ENCODE measurements at places on chromosomes 5 and 9.
A peak's percentile ranks its signal among the peaks of the same experiment; 100 is the strongest.

GRCh38 chr9:20848490-20848889 lies 164.4 kb downstream of the FOCAD start:
- no peak for DNase-seq

- no peak for DNase-seq
Observed at GRCh38 chr5:58482536-58482935, 8.7 kb upstream of the GAPT start.

- DNase-seq = peak; percentile 38
Observed at GRCh38 chr5:3310541-3311261, 284.9 kb upstream of the IRX1 start.

DNA sequence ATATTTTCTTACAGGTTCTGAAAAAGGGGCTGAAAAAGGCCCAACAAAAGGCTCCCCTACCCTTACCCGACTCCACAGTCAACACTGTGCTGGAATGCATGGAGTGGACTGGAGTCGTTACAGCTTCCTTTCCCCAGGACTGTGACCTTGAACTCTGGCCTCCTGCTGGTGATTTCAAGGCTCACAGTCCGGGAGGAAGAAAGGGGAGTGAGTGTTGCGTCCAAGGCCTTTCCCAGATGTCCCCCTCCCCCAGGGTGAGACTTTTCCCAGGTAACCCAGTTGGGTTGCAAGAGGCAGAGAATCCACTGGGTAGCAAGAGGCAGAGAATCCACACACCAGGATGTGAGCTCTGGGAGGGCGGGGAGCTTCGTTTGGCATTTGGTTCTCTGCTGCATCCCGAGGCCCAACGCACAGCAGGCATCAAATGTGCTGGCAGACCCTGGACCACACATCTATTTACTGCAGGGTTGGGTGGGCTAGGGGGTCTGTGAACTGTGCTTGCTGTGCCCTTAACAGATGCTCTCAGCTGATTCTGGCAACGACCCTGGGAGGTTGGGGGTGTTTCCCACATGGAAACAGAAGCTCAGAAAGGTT lies 37.5 kb downstream of the FABP6 start:
- DNase-seq = no peak

GRCh38 chr9:138115506-138115905 lies 237.9 kb downstream of the CACNA1B start:
- no peak for DNase-seq

GRCh38 chr5:101663543-101663942 lies 632.5 kb downstream of the SLCO4C1 start:
- no peak for DNase-seq

- DNase-seq = no peak
Observed at GRCh38 chr5:56215019-56215830, 17.9 kb downstream of the ANKRD55 start.

DNA sequence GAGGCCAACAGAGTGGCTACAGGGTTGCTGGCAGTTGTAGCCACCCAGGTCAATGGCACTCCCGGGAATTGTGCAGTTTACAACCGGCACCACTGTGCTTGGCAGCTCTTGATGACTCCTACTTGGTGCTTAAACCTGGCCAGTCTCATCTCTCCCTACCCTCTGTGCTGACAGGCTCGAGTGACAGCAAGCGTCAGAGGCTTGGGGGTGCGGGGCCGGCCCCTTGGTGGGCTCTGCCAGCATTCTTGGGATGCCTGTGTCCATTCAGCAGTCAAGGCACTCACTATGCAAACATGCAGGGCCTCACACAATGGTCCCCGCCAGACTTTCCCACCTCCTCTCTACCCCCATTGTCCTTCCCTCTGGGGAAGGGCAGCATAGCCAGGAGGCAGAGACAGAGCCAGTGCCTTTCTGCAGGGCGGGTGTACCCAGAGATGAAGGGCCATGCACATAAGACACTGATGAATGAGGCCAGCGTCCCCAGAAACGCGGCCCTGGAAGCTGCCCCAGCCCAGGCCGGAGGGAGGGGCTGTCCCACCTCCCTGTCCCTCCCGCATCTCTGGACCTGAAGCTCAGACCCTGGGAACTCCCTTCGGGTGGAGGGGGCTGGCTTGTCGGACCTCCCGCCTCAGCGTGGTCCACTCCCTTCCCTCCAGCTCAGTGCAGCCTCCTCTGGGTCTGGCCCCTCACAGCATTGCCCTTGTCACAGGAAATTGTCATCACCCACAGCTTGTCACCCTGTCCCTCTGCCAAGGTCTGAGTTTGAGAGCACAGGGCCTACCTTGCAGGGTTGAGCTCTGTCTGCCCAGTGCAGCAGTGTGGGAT lies 26.4 kb upstream of the NOTCH1 start:
- DNase-seq = no peak

DNA sequence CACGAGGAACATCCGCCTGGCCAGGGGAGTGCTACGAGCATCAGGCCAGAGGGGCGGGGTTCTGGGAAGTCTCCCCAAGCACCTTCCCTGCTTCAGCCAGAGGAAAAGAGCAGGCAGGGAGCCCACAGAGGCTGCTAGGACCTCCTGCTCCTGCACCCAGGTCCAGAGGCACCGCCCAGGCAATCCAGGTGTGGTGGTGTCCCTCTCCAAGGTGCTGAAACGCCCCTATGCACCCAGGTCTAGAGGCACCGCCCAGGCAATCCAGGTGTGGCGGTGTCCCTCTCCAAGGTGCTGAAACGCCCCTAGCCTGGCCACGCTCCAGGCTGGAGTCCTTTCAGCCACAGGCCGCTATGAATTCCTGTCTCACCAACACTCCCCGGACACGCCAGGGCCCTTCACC lies 10.7 kb upstream of the UBAC1 start:
- DNase-seq = no peak

- DNase-seq = no peak
Observed at GRCh38 chr9:132994410-132995120, 16.1 kb downstream of the GFI1B start.

DNA sequence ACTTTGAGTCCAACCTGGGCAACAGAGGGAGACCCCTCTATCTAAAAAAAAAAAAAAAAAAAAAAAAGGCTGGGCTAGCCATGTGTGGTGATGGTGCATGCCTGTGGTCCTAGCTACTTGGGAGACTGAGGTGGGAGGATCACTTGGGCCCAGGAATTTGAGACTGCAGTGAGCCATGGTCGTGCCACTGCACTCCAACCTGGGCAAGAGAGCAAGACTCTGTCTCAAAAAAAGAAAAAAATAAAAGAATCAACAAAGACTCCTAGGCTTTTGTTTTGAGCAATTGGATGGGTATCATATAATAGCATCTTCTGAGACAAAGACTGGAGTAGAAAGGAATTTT lies 481.7 kb upstream of the PAPPA start:
- no peak for DNase-seq

DNA sequence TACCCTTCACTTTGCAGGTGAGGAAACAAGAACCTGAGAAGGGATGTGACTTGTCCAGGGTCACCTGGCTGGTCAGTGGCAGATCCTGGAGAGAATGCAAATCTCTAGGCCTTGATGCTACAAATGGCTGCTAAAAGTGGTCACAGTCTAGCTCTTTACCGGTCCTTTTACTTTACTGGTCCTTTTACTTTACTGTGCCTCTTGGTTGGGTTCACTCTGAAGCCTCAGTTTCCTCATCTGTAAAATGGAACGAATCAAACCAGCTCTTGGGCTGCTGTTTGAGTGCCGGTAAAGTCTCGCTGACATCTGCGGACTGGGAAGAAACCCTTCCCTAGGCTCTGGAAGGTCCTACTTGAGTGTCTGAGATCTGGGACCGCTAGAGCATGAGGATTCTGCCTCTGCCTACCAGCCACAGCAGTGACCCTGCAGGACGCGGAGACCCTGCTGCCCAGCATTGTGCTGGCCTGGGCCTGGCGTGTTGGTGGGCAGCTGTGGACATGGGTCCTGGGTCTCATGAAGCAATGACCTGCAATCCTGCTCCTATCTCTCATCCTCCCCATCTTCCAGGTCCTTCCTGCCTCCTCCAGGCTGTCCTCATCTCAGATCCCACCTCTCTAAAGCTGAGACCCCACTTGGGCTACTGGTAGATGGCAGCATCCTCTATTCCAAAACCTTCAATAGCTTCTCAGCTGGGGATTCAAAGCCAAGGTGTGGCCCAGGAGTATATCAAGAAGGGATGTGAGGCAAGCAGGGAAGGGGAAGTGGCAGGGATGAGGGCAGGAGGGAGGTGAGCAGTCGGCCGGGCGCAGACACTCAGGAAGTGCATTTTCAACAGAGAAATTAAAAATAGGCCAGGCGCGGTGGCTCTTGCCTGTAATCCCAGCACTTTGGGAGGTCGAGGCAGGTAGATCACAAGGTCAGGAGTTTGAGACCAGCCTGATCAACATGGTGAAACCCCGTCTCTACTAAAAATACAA lies 13.3 kb downstream of the CORO2A start:
- DNase-seq = no peak

- DNase-seq = peak; percentile 2
Observed at GRCh38 chr9:6811436-6811835, 53.7 kb downstream of the KDM4C start.

DNA sequence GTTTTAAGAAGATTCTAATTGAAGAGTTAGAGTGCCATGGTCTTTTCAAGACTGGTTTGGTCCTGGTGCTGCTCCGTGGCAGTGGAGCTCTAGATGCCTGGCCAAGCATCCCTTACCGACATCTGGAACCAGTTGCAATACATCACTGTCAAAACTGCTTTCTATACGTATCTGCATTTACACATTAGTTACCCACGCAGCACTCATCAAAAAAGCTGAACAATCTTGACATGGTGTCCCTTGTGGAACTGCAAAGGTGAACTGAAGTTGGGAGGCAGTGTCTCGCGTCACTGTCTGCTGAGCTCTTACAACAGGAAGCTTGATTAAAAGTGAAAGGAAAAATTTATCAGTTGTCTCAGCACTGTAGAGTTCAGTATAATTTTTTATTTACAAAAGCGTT lies 82.6 kb downstream of the PBX3 start:
- DNase-seq = peak; percentile 50

- DNase-seq = no peak
Observed at GRCh38 chr9:38388283-38389223, 3.9 kb upstream of the ALDH1B1 start.

DNA sequence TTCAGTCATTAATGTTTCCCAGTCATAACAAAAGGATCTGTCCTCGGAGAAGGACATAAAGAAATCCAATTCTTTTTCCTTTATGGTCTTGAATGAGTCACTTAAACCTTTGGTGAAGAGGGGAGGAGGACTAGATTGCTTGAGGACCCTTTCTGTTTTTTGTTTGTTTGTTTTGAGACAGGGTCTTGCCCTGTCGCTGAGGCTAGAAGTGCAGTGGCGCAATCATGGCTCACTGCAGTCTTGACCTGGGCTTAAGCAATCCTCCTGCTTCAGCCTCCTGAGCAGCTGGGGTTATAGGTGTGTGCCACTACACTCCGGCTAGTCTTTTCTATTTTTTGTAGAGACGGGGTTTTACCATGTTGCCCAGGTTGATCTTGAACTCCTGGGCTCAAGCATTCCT lies 12.3 kb downstream of the TIGD6 start:
- DNase-seq = no peak

Measured in NCI-H1417 (cell line).